Adipocyte (in vitro differentiated cells): ENCODE measurements at places on chromosomes 2 and 18.
A peak's percentile ranks its signal among the peaks of the same experiment; 100 is the strongest.

- DNase-seq: no peak
Measured at GRCh38 chr2:154457286-154457685, 241.2 kb upstream of the KCNJ3 start.

DNA sequence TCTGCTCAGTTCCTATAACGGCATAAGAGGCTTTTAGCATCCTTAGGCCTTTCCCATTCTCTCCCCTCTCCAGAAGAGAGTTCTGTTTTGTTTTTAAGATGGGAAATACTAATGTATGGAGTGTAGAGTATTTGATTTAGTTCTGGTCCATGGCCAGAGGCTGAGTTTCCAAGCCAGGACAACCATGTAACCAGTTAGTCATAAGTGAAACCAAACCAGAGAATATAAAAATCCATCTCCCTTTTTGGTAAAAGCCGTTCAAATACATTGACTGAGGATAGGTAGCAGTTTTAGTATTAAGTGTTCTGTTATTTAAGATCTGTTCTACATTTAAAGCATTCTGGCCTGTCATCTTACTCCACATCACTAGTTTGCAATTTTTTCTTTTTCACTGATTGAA, 3.1 kb downstream of the PSMD1 start:
- DNase-seq: no peak

GRCh38 chr2:66576561-66577320, 141.8 kb downstream of the MEIS1 start:
- DNase-seq: peak; percentile 80

GRCh38 chr2:1627628-1628381, 116.5 kb downstream of the PXDN start:
- no peak for DNase-seq

DNA sequence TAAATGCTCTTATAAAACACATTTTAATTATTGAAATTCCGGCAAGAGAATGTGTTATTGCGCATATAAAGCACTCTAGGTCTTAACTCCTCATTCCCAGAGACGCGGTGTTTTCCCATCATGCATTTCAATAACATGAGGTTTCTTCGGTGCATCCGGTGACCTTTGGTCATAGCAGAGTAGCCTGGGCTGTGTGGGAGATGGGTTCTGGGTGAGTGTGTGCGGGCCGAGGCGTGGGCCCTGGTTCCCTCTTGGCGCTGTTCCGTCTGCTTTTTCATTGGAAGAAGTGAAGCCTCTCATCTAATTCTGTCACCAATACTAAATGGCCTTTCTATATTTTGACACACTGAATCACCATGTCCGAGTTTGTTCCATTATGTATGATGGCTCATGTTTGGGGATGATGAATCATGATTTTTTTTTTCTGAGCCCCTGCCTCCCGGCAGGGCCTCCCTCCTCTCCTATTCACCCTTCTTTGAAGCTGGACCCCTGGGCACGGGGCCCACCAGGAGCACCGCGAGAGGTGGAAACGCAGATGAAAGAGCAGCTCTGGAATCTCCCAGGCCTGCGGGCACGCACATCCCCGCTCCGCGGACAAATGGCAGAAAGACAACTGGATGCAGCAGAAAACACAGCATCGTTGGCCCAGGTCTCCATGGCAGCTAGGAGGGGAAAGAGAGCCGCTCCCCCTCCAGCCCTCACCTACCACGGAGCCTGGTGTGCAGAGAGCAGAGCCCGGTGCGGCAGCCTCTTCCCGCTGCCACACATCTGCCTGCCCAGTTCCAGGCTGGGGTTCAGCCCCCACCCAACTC, 85.8 kb upstream of the HPCAL1 start:
- no peak for DNase-seq

GRCh38 chr2:171128461-171128860, 32.2 kb downstream of the TLK1 start:
- DNase-seq: no peak

DNA sequence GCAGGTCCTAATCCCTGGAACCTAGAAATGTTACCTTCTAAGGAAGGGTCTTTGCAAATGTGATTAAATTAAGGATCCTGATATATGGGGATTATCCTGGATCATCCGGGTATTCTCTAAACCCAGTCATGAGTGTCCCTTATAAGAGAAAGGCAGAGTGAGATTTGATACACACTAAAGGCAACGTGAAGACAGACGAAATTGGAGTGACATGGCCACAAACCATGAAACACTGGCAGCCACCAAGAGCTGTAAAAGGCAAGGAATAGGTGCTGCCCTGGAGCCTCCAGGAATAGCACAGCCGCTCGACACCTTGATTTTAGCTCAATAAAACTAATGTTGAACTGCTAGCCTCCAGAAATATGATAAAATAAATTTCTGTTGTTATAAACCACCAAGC, 45.0 kb downstream of the TPGS2 start:
- DNase-seq: no peak

DNA sequence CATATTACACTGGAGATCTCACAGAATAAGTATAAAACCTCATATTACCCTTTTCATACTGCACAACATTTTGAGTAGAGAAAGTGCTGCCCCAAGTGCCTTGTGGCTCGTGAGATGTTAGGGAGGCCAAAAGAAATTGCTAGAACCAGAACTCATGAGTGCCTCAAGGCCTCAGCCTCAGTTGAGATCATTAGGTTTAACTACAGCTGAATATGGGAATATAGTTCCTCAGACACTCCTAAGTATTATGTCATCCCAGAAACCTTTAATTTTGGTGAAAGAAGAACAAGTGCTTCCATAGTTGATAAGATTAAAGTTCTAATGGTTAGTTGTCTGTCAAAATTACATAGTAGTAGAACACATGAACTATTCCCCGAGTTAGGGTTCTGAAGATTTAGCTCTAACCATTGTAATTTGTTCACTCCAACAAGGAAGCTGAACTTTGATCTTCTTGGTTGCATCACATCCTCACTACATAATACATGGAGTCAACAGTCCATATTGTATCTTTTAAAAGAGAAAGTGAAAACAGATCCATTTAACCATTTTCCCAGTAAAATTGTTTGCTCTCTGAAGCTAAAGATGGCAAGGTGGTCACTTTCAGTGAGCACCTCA, 9.6 kb upstream of the AQP4 start:
- no peak for DNase-seq

GRCh38 chr2:52340171-52340570, 1308.2 kb upstream of the NRXN1 start:
- DNase-seq: no peak

- no peak for DNase-seq
Measured at GRCh38 chr18:63624863-63625262, 19.2 kb downstream of the SERPINB4 start.

GRCh38 chr18:79792096-79792987, 5.4 kb upstream of the KCNG2 start:
- no peak for DNase-seq

GRCh38 chr2:134347756-134348155, 93.9 kb downstream of the MGAT5 start:
- DNase-seq: no peak

DNA sequence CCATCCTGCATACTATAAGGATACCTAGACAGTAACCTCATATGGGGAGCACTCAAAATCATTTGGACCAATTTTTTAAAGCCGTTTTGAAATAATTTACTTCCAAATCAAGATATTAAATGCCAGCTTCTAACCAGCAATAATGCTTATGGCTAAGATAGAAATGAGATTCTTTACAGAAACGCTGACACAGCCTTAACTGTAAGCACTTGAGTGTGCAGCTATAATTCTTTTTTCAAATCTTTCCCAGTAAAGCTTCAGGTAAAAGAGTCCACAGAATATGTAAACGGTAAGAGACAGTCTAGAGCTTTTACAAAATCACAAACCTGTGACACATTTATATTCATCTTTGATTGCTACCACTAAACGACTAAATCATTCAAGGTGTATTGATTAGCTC, 4.5 kb downstream of the NXPH2 start:
- DNase-seq: no peak

DNA sequence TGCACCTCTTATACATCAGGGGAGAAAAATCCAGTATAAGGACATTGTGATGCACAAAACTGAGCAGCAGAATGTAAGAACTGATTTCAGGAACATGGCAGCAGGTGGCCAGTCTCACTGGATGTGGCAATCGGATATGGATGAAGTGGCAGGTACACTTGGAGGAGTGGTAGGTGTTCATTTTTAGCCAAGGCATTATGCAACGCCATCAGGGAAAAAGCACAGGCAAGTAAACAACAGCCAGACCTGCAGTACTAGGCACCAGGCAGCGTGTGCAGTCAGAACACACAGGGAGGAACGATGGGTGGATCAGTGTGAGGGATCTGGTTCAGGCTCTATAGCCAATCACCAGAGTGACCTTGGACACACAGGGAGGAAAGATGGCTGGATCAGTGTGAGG, 77.4 kb upstream of the GCFC2 start:
- DNase-seq: no peak

DNA sequence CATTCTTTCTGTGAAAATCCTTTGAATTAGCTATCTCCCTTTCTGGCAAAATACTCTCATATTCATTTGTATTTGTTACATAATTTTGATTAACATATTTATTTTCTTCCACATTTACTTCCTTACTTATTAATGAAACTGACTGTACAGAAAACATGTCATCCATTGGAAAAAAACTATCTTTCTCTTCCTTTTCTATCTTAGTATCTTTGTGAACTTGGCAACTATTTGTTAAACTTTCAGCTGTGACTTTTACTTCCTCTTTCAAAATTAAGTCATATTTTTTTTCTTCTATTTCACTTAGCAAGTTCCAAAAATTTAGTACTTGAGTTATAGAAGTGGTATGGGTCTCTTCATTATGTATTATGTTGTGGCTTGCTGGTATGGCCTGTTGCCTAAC, 2.6 kb downstream of the RAD51AP2 start:
- DNase-seq: no peak

DNA sequence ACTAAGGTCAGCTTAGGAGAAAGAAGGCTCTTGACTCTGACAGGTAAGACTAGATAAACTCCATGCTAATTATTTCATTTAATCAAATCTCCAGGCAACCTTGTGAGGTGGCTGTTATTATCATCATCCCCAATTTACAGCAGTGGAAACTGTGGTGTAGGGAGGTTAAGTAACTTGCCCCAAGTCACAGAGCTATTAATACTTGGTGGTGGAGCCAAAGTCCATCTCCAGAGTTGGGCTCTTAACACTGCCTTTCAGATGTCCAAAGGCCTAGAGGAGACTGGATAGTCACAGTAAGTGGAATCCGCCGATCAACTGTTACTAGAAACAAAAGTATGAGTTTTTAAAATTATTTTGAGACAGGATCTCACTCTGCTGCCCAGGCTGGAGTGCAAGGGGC, 46.6 kb upstream of the SP3 start:
- DNase-seq: no peak

DNA sequence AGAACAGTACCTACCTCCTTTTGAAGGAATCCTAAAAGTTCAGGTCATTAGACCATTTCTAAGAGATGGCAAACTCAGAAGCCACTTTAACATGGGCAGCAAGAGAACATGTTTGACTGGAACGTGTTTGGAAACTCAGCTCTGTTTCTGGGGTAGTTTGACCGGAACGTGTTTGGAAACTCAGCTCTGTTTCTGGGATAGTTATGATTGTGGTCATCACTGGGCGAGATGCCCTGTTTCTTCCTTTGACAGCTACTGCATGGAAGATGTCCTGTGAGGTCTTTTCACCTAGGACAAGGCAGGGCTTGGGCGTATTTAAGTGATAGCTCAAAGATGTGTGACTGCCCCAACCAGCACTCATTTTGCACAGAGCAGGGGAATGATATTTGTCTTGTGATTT, 19.9 kb upstream of the SERPINB13 start:
- DNase-seq: no peak

DNA sequence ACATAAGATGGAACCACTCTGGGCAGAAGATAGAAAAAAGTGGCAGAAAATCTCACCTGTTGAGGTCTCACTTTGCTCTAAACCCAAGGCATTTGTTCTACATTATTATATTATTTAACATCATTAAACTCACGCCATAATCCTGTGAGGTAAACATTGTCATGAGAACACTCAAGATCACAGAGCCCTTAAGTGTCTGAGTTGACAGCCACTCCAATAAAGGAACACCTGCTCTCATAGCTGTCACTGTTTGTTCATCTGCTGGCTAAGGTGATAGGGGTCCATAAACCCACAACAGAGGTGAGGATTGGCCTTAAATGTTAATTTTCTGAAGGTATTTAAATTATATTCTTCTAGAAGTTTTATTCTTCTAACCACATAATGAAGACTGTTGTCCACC, 439.7 kb downstream of the RIT2 start:
- no peak for DNase-seq

- DNase-seq: no peak
Measured at GRCh38 chr2:230578106-230578505, 134.5 kb upstream of the CAB39 start.

GRCh38 chr18:67266246-67267237, 250.0 kb downstream of the DSEL start:
- peak; percentile 83 for DNase-seq

- DNase-seq: no peak
Measured at GRCh38 chr2:23666980-23667357, 260.0 kb downstream of the ATAD2B start.

GRCh38 chr18:77167251-77167650, 34.7 kb upstream of the MBP start:
- peak; percentile 78 for DNase-seq

DNA sequence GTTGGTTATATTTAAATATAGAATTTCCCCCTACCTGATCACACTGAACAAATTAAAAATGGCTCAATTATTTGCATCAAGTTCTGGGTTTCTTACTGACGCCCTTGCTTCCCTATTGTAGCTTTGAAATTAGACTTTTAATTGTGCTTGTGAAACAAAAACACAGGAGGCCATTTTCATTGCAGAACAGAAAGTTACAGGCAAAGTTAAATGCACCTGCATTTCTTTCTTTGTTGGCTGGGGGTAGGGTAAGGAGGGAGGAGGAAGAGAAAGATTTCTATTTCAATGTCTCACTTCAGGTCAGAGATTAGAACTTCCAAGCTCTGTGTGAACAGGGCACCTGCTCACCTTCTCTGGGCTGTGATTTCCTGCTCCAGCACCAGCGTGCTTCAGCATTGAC, 199.6 kb downstream of the BCL11A start:
- no peak for DNase-seq

DNA sequence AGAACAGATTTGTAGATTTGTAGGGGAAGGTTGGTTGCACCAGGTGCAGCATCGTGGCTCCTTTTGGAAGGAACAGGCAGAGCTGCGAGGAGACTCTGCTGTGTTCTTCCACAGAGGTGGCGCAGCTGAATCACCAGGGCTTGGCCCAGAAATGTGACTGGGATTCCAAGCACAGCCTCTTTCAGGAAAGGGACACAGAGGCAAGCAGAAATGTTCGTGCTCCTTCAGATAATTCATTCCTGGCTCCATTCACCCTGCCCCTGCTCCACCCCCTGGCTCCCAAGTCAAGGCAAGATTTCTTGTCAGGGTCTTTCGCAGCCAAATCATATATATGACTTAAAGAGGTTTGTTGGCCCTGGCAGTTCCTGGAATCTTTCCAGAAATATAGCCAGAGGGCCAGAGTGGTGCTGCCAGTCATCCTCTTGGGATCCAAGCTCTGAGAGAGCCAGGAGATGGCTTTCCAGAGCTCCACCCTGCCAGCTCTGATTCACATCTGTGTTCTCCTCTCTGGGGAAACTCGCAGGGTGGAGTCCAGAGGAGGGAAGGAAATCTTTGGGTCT, 203.9 kb upstream of the TANK start:
- peak; percentile 63 for DNase-seq
